GM04504 (cell line): ENCODE measurements at places on chromosomes 12 and 14.

DNA sequence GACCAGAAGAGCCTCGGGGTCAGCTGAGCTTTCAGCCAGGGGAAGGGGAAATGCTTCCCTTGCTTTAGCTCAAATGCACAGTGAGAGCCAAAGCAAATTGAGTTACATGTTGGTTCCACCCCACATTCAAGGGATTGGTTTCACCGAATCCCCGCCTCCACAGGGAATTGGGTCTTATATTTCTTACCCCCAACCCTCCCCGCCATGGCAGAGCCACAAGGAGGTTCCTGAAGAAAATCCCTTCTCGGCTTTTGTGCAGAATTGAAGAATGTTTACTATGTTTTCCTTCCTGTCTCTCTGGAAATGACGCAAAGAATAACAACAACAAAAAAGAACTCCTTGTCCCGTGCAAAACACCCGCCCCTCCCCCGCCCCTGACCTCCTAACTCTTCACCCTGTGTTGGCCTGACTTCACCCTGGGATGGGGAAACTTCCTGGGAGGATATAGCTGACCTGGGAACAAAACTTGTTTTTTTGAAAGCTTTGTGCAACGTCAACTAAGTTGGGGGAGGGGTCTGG lies 21.9 kb upstream of the CIPC start:
- DNase-seq = no peak

DNA sequence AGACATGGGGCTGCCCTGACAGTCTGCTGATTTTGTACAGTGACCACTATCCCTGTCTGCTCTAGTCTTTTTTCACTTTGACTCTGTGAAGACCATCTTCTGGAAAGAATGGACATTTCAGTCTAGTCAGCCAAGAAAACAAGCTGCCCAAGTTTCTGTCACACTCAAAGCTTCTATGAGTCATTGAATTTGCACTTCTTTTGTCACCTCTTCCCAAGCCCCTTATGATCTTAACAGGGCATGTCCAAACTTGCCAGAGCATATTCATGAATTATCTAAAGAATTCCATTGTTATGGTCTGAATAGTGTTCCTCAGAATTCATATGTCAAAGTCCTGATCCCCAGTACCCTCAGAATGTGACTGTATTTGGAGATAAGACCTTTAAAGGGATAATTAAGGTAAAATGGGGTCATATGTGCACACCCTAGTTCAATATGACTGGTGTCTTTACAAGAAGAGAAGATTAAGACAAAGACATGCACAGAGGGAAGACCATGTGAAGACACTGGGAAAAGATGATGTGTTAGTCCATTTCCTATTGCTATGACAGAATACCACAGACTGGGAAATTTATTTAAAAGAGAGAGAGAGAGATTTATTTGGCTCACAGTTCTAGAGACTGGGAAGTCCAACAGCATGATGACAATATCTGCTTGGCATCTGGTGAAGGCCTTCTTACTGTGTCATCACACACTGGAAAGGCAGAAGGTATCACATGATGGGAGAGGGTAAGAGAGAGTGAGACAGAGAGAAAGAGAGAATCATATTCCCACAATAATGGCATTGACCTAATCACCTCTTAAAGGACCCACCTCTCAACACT lies 242.6 kb downstream of the BTG1 start:
- no peak for DNase-seq

DNA sequence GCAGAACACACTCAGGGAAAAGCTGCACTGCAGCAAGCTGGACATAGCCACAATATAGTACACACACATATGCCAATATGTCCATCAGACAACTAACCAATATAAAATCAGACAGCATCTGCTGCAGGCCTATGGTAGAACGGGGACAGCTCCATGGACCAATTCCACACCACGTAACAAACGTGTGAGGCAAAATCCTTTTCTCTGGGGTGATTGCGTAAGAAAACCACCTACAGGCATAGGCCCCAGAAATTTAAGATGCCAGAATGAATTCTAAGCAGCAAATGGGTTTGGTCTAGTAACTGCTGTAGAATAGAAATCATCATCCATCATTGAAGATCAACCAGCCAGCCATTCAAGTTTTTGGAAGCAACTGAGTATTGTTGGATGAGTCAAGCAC lies 368.9 kb upstream of the TMPO start:
- no peak for DNase-seq

DNA sequence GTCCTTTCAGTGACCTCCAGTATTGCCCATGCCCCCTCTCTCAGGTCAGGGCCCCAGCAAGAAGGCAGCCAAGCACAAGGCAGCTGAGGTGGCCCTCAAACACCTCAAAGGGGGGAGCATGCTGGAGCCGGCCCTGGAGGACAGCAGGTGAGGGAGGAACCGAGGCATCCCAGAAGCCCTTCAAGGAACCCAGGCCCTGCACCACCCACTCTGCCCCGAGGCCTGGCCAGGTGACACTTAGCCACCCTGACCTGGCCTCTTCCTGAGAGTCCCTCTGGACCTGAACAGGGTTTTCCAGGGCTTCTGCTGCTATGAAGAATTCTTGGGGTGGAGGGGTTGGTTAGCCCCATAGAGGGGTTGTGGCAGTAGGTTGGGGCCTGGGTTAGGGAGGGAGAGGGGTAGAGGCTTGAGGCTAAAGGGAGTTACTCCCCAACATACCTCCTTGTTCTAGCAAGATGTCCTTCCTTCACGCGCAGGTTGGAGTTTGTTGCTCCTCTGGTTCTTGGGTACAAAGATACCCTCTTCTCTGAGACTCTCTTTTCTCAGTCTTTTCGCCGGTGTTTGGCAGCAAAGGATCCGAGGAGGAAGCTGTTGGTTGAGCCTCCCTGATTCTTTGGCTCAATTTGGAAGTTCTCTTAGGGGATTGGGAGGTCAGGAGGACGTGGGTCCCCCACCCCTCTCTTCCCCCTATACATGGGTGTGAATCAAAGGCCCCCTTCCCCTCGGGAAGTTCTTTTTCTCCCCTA lies 2.1 kb downstream of the TARBP2 start:
- DNase-seq = no peak

GRCh38 chr12:123427036-123427769 lies 9.3 kb downstream of the RILPL2 start:
- no peak for DNase-seq
